Hair follicle dermal papilla cell (primary cell): ENCODE measurements at places on chromosomes 1 and 21. TPM values are rescaled to one million over a fixed set of nuclear protein-coding genes. Genes with fewer than 3 reads are reported as not detected.

Gene PLEKHN1
- 0.49 and 0.65 TPM in 2 replicates for total RNA-seq

Gene TNNT2
- total RNA-seq: not detected in 2 replicates

Gene DYNLT4
- not detected in 2 replicates for total RNA-seq

Gene LCE1B
- total RNA-seq: not detected in 2 replicates

Gene RNF186
- not detected in 2 replicates for total RNA-seq

Gene SDHB
- 55.7 and 71.8 TPM in 2 replicates for total RNA-seq

Gene S100A2
- 3.4 and 6.8 TPM in 2 replicates for total RNA-seq

Gene AMY1B
- not detected in 2 replicates for total RNA-seq

Gene ARTN
- total RNA-seq: 1.9 and 2.1 TPM in 2 replicates

Gene HSPB7
- total RNA-seq: 20.6 and 22.2 TPM in 2 replicates

Gene B3GALT5
- total RNA-seq: 4.3 and 5.0 TPM in 2 replicates

Gene FRRS1
- total RNA-seq: 8.5 and 23.0 TPM in 2 replicates

Gene GLRX2
- total RNA-seq: 5.8 and 6.0 TPM in 2 replicates

Gene RGS2
- total RNA-seq: 1.8 and 4.5 TPM in 2 replicates

Gene USH2A
- total RNA-seq: under 0.01 and 0.16 TPM in 2 replicates

Gene HTR6
- total RNA-seq: 0.12 TPM in 1 of 2 replicates, not detected in the other

Gene CD53
- not detected in 2 replicates for total RNA-seq

Gene KIF14
- 1.6 and 1.7 TPM in 2 replicates for total RNA-seq

Gene ADAMTS1
- 102 and 111 TPM in 2 replicates for total RNA-seq
